ENCODE measurements at places on chromosomes 12 and 14.
A peak's percentile ranks its signal among the peaks of the same experiment; 100 is the strongest.

DNA sequence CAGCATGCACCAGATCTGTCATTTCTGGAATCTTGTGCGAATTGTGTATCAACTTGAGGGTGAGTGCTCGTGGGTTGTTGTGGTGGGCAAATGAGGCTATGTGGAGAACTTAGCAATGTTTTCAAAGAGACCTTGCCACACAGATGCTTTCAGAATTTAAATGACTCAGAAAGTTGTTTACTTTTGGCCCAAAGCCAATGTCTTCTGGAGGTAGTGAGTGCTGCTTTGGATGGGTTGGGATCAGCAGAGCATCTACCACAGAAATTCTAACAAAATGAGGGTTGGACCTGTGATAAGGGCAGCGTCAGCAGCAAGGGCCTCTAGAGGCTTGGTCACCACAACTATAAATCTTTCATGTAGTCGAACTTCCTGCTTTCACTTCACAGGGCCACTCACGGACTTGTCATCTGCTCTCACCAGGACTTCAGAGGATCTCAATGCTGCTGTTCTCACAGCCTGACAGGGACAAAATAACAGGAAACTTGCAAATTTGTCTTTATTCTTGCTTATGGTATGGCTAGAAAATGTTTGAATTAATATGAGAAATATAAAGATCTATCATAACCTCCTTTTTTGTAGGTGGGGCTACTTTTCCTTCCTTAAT, 111.4 kb downstream of the DACT1 start:
- peak; percentile 13 for DNase-seq

DNA sequence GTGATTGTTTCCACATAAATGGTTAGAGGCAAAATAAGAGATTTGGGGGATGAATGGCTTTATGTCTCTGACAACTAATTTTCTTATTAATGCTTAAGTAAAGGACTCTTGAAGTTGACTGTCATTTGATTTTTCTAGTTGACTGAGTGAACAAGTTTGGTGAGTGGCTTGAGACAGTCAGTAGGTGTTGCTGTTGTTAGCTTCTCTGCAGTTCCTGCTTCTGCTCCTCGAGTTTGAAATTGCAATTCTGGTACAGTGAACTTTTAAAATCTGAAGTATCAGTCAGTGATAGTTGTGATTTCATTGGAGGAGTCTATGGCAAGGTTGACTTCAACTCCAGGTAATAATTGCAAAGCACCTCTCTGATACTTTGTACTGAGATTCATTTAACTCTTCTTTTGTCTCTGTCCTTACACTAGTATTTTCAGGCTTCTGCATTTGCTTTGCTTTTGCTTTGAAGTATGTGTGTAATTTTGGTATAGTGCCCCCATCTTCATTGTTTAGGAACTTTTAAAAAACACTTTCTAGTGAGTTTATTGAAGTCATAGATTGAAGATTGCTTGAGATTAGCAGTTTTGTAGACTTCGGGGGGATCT, 415.5 kb downstream of the PCNX1 start:
- peak; percentile 47 for DNase-seq

DNA sequence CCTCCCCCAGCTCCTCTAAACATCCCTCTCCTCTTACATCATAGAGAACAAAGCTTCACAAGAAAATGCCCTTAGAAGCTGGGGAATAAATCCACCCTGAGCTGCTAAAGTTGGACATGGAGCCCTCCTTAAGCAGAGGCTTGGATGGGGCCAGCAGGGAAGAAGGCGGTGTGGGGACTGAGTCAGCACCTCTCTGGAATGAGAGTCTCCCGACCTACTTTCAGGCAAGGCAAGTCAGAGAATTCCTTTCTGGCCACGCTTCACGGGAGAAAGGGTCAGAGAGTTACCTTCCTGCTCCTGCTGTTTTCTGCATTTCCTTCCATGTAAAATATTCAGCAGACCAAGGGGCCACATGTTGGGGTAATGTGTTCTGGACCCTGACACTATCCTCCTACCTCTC, 113.3 kb upstream of the PRB2 start:
- DNase-seq, result no peak

GRCh38 chr12:86903159-86903558, 647.0 kb upstream of the MGAT4C start:
- no peak for DNase-seq

DNA sequence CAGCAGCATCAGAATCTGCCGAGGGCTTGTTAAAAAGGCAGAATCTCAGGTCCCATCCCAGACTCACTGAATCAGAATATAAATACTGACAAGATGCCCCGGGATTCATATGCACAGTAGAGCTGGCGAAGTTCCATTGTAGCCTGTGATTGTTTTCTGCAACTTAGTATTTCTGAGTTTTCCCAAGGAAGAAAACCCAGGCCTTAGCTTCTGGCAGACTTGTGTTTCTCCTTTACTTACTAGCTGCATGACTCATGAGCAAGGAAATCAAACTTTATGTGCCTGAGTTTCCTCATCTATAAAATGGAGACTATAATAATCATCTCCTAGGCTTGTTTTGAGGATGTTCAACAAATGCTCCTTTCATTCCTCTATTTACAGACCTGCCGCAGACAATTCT, 278.5 kb upstream of the PLEKHG7 start:
- no peak for DNase-seq

DNA sequence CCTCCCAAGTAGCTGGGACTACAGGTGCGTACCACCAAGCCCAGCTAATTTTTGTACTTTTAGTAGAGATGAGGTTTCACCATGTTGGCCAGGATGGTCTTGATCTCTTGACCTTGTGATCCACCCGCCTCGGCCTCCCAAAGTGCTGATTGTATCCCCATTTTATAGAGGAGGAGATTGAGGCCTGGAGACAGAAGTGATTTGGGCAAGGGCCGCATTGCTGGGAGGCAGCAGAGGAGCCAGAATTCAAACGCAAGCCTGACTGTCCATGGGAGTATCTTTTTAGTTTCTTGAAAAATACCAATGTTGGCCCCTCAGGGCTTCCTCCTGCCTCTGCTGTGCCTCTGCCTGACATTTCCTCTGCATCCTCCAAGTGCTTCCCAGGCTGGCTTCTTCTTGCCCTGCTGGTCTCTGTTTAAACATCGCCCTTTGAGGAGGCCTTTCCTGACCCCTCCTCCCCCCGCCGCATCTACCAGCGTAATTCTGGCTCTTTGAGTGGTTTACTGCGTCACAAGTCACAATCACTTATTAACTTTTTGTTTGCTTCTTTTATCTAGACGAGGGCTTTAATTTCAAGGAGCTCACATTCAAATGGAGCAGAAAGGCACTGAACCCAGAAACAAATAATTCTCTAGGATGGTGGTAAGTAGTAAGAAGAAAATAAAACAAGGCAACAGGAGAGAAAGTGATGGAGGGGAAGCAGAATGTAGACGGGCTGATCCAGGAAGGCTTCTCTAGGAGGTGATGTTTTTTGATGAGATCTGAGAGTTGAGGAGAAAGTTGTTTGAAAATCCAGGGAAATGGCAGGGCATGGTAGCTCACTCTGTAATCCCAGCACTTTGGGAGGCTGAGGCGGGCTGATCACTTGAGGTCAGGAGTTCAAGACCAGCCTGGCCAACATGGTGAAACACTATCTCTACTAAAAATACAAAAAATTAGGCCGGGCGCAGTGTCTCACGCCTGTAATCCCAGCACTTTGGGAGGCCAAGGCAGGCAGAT, 91.0 kb upstream of the MED13L start:
- no peak for DNase-seq

DNA sequence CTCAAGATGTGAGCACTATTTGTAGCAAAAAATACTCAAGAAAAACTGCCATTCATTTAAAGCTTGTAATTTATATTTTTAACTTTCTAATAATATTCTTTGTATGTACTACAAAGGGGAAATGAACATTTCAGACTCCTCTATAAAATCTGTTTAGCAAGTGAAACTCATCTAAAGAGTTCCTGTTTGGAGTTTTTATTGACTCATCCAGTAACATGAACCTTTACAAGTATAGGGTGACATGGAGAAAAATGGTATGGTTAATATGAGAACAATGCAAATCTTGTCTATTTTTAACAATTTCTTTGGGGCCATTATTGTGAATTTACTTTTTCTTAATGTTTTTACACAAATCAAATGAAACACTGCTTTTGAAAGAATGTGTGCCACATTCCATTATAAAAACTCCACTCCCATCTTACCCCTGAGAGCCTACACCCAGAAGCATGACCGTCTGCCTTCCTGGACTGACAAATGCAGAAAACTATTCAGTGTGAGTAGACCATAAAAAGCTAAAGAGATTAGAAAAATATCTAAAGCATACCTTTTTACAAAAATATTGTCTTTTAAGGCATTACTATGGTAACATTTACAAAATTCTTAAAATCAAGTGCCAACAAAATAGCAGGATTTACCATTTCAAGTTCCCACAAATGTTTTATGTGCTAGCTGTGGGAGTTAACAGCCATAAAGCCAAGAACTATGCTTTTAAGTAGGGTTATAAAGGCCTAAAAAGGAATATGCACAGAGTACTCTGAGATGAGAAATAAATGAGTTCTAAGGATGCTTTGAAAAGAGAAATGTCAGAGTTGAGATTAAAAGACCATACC, 144.0 kb downstream of the ADAMTS20 start:
- DNase-seq, result no peak

DNA sequence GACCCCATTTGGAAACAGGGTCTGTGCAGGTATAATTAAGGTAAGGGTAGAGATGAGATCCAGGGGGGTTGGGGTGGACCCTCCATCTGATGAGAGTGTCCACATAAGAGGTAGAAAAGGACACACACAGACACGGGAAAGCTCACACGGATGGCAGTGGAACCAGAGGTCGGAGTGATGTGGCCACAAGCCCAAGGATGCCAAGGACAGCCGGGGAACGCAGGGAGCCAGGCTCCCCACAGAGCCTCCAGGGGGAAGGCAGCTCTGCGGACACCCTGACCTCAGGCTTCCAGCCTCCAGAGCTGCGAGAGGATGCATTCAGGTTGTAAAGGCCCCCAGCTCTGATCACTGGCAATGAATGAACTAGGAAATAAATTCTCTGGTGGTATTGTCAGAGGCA, 33.0 kb downstream of the RIMBP2 start:
- DNase-seq, result no peak

DNA sequence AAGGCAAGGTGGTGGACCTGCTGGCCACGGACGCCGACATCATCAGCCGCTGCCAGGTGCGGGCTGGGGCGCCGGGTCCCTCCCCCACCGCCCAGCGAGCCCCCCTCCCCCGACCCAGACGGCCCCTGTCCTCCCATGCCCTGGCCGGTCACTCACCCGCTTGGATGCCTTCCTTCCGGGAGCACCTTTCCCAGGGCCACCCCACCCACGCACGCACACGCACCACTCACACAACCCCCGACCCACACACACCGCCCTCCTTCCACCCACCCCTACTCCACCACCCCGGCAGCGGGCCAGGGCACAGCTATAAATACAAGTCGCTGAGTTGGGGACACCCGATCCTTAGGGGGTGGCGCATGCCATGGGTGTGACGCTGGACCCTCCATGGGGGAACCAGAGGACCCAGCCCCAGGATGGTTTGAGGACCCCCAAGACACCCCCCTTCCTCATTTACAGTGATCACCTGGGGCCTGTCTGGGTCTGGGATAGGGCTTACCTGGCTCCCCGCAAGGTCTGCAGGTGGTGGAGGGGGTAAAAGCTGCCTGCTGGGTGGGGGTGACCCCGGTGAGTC, 465 bp downstream of the ADSS1 start:
- no peak for DNase-seq

DNA sequence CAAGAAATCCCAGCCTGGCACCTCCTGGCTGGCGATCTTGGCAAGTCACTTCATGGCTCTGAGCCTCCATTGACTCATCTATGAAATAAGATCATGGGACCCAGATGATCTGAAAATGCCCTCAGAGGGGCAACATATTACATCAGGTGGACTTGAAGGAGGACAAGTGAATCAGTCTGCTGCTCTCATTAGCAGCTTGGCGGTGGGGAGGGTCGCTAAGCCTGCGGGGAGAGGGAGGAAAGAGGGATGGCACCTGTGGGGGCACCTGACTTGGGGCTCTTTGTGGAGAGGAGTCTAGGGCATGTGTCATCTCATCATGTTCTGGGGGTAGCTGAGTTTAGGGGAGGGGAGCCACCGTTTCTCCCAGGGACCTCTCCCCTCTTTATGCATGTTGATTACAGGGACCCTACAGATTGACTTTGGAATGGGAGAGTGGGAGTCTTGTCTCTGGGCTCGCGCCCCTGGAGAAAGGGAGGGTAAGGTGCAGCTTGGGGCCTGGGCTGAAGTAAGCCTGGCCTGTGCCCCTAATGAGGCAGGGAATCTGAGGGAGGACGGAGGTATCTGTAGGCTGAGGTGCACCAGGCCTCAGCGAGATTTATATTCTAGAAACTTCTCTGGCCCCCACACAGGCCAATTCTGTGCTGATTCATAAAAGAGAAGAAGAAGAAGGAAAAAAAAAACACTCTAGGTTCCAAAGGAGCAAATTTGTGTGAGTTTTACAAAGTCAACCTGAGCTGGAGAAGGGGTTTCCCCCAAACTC, 29.3 kb upstream of the BATF start:
- no peak for DNase-seq

DNA sequence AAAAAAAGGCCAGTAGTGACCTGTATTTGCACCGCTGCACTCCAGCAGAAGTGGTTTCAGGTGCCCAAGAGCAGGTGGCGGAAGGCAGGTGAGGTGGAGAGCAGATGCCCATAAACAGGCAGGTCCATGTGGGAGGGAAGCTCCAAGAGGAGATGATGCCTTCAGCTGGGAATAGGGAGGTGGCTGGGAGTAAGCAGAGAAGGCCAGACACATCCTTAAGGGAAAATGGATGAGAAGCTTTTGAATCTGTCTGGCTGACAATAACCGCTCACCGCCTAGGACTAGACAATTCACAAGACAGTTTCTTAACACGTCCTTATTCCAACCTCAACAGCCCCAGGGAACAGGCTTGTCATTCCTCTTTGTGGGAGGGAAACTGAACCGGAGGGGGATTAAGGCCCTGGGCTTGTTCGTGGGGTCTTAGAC, 43.9 kb upstream of the PLEKHG6 start:
- DNase-seq, result no peak

DNA sequence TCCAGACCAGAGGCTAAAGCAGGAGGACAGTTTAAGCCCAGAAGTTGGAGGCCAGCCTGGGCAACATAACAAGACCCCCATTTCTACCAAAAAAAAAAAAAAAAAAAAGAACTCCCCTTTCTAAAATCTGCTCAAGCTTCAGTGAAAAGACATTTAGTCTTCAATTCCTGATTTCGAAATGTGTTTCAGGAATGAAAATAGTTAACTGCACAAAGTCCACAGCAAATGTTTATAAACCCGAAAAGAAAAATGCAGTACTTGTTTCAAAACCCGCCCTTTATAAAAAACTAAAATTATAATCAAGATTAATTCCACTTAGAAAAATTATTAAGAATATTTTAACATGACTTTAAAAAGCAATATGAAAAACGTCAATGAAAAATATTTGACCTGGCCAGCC, 12.1 kb downstream of the ATXN2 start:
- DNase-seq, result no peak

DNA sequence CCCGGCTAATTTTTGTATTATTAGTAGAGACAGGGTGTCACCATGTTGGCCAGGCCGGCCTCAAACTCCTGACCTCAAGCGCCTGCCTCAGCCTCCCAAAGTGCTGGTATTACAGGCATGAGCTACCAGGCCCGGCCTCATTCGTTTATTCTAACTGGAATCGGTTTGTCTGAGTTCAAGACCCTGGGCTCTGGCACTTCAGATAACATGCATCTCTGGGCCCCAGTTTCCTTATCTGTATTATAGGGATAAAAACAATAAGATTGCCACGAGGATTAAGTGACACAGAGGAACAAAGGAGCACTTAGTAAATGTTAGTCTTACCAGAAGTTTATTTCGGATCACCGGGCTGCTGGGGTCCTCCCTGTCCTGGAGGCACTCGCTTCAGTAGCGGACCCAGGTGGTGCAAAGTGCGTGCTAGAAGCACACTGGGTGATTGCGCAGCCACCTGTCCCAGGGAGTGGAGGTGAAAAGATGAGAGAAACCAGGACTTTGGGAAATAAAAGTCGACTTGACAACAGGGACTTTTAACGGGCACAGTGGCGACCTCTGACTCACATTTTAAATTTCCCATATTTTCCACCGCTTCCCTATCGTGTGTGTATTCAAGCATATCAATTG, 37.5 kb downstream of the ACACB start:
- no peak for DNase-seq
